Colonic mucosa (tissue), 4 donors: ENCODE measurements at places on chromosomes 5 and 9. TPM values are rescaled to one million over a fixed set of nuclear protein-coding genes. Genes with fewer than 3 reads are reported as not detected.

- no peaks in the 10 kb centered on the region for H3K27me3 ChIP-seq
- H3K27ac ChIP-seq: no peak overlapping the region
- DNase-seq: no peak
- H3K36me3 ChIP-seq: no peaks in the 10 kb centered on the region
Observed at GRCh38 chr5:155794795-155795194, 532.2 kb upstream of the SGCD start.

GRCh38 chr9:1210954-1211353 is 160.8 kb downstream of the DMRT2 start:
- DNase-seq: no peak
- H3K27me3 ChIP-seq: no peaks in the 10 kb centered on the region
- no peaks in the 10 kb centered on the region for H3K36me3 ChIP-seq
- no peak overlapping the region for H3K27ac ChIP-seq
- no peaks in the 10 kb centered on the region for H3K4me1 ChIP-seq

DNA sequence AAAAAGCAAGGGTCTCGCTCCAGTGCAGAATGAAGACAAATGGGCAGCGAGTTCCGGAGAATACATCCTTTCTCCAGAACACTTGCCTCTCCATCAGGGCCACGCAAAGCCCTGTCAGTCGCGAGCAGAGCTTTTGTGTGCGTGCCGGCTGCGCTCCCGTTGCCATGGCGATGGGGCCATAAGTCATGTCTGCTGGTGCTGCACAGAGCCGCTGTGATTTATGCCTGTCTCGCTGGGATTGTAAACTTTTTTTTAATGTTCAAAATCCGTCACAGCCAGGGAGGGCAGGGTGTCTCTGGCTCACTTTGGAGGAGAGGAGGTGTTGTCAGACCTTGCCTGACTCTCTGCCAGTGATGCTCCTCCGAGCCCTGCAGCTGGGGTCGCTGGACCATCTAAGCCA is 272.7 kb downstream of the TRIM32 start:
- no peak overlapping the region for H3K4me3 ChIP-seq
- H3K36me3 ChIP-seq: no peaks in the 10 kb centered on the region
- H3K27me3 ChIP-seq: no peaks in the 10 kb centered on the region
- no peaks in the 10 kb centered on the region for H3K4me1 ChIP-seq
- no peak for DNase-seq

GRCh38 chr5:50420343-50420935 is 20.6 kb downstream of the EMB start:
- no peaks in the 10 kb centered on the region for H3K36me3 ChIP-seq
- H3K27me3 ChIP-seq: no peaks in the 10 kb centered on the region
- no peak for DNase-seq

DNA sequence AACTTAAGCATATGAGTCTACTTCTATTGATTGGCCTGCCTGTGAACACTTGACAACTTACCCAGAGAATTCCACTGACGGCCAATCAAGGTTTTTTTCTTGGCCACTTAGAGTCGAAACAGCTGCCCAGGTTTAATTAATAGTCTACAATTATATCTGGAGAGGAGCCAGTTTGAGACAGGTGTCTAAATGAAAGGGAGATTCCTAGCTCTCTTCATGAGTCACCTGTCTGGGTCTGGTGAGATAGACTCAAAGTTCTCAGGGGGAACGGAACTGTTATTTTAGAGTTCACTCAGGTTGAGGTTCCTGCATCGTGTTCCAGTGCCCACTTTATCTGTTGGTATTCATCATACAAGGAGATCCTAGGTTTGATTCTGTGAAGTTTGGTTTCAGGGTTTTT is 111.0 kb downstream of the CD180 start:
- no peaks in the 10 kb centered on the region for H3K36me3 ChIP-seq
- no peaks in the 10 kb centered on the region for H3K27me3 ChIP-seq
- H3K27ac ChIP-seq: no peak overlapping the region
- no peak for DNase-seq

GRCh38 chr9:117485176-117485575 is 70.3 kb upstream of the ASTN2 start:
- H3K27ac ChIP-seq: no peak overlapping the region
- no peaks in the 10 kb centered on the region for H3K36me3 ChIP-seq
- no peaks in the 10 kb centered on the region for H3K27me3 ChIP-seq
- no peaks in the 10 kb centered on the region for H3K4me1 ChIP-seq
- no peak for DNase-seq

- H3K4me1 ChIP-seq: no peaks in the 10 kb centered on the region
- no peak for DNase-seq
Observed at GRCh38 chr5:131426011-131426410, 162.2 kb downstream of the CDC42SE2 start.

- DNase-seq: no peak
- H3K4me3 ChIP-seq: no peak overlapping the region
- H3K27me3 ChIP-seq: no peaks in the 10 kb centered on the region
- H3K27ac ChIP-seq: no peak overlapping the region
- no peaks in the 10 kb centered on the region for H3K36me3 ChIP-seq
- H3K4me1 ChIP-seq: no peaks in the 10 kb centered on the region
Observed at GRCh38 chr5:35035271-35035670, 12.5 kb downstream of the AGXT2 start.

DNA sequence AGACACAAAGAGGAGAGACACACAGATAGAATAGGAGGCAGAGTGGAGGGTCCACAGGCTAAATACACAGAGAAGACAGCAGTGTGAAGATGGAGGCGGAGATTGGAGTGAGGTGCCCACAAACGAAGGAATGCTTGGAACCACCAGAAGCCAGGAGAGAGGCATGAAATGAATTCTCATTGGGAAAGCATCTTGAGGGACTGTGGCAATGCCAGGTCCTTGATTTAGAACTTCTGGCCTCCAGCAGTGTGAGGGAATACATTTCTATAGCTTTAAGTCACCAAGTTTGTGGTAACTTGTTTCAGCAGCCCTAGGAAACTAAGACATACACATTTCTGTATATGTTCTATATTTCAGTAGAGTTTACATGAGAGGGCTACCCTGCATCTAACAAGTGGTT is 396.6 kb upstream of the ZNF608 start:
- H3K27ac ChIP-seq: no peak overlapping the region
- no peak overlapping the region for H3K4me3 ChIP-seq
- no peaks in the 10 kb centered on the region for H3K4me1 ChIP-seq

DNA sequence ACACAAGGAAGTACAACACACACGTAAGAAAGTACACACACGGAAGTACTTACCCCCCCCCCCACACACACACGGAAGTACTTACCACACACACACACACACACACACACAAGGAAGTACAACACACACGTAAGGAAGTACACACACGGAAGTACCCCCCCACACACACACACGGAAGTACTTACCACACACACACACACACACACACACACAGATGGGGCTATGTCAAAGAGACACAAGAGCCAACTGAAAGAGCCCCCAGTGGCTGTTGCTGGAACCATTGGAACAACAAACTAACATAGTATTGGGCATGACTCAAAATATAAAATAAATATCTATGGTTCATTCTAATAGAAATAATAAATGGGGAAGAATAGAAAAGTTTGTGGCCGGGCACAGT is 4.9 kb upstream of the MAPK9 start:
- peaks cover 4% of the 10 kb centered on the region for H3K4me1 ChIP-seq
- H3K4me3 ChIP-seq: no peak overlapping the region
- H3K36me3 ChIP-seq: no peaks in the 10 kb centered on the region
- no peaks in the 10 kb centered on the region for H3K27me3 ChIP-seq

DNA sequence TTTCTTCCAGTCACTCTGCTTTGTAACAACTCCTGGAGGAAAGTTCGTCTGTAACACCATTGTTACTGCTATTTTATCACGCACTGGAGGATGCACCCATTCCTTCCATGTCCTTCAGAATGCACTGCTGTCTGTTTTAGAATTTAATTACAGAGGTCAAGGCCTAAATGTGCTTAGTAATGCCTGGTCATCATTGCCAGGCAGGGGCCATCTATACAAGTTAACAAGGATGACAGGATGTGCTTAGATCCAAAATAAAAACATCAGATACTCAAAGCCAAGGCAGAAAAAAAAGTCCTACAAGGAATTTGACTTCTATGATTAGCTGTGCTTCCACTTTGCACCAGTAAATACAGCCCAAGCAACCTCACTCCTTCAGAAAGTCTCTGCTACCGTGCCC is 371.4 kb downstream of the SEMA5A start:
- H3K27me3 ChIP-seq: no peaks in the 10 kb centered on the region
- H3K27ac ChIP-seq: no peak overlapping the region
- no peaks in the 10 kb centered on the region for H3K36me3 ChIP-seq
- H3K4me1 ChIP-seq: no peaks in the 10 kb centered on the region

OTULIN gene
- 32.9 TPM for total RNA-seq

FAM221B gene
- total RNA-seq: 0.05 TPM

AJM1 gene
- total RNA-seq: 11.5 TPM

F2RL2 gene
- total RNA-seq: 1.4 TPM

SPATA31D4 gene
- not detected for total RNA-seq

LMX1B gene
- total RNA-seq: 0.13 TPM
